ENCODE measurements at places on chromosomes 2 and 18.

DNA sequence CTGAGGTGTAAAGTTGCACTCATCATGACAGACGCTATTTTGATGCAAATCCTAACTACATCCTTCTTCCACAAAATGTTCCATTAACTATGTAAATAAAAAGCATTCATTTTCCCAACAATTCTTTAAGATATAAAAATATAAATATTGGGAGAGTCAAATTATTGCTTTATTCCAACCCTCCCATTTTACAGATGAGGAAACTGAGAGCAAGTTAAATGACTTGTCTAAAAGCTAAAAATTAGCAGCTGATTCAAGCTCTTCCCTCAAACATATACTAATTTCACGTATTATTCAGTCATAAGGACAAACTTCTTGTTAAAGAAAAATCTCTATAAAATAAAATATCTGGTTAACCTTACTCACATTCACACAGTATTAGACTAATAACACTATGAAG lies 16.8 kb downstream of the KDSR start:
- no peak for DNase-seq

DNA sequence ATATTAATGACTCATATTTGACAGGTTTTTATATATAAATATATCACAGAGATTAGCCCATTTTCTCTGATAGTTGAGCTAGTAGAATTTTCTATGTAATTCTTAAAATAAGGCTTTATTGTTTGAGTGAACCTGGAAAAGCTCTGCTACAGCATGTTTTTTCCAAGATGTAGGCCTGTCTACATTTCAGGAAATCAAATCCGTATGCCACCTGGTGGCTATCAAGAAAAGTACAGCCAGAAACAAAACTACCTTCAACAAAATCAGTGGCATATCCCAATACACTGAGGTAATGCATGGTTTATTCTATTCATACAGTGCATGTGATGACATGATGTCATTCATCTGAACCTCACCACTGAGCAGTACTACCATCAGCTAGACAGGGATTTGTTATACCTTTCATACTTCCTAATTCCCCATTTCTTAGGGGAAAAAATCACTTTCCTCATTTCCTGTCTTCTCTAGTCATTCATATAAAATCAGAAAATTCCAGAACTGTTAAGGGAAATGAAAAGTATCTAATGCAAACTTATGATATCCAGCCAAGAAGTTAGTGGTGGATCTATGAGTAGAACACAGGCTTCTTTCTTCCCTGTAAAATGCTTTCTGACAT lies 310.4 kb upstream of the SYT4 start:
- peak; percentile 59 for DNase-seq

GRCh38 chr2:106124905-106125549 lies 69.1 kb downstream of the UXS1 start:
- no peak for DNase-seq

DNA sequence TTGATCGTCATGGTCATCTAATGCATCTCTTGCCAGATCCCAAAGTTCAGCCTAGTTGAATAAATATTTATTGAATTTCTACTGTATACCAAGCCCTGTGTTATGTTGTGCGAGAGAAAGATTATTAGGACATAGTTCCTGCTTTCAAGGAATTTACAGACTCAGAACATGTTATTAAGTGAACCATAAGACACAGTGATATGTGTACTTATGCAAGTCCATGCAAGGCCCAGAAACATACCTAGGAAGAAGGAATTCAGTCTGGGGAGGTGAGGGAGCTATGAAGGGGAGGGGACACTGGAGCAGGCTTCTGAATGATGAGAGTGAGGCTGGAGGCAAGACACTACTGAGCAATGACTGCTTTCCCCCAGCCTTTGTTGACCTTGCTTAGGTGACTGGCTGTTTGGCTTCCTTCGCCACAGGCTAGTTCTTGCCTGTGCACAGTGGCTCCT lies 81.4 kb downstream of the ACAA2 start:
- DNase-seq = no peak

DNA sequence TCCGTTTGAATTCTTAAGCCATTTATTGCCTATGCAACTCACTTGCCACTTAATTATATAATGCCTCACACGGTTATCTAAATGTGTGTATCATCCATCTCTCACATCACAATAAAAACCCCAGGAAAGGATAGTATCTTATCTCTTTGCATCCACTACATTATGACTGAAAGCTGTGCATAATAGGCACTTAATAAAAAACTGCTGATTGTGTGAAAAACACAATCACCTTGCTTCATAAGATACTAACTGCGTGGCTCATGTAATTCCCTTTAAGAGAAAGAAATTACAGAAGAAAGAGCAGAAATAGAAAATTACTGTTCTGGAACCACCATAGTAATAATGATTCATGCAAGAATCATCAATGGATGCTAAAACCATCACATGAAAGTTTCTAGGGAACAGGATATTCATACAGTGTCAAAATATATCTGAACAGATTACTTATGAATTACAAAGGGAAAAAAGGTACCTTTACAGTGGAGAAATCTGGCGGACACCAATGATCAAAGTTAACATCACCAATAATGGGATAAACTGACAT lies 29.3 kb downstream of the CUL3 start:
- no peak for DNase-seq

- peak; percentile 55 for DNase-seq
These were observed 49.7 kb upstream of the CD28 start for GRCh38 chr2:203656522-203657287.

GRCh38 chr2:220043990-220044335 lies 416.5 kb downstream of the SLC4A3 start:
- DNase-seq = no peak

GRCh38 chr2:105426626-105427292 lies 27.9 kb upstream of the FHL2 start:
- DNase-seq = no peak
